Head of caudate nucleus (tissue), 42 donors: ENCODE measurements at places on chromosomes 11 and 22.

- DNase-seq = no peak
These were observed 39.6 kb downstream of the NARS2 start for GRCh38 chr11:78535027-78535426.

DNA sequence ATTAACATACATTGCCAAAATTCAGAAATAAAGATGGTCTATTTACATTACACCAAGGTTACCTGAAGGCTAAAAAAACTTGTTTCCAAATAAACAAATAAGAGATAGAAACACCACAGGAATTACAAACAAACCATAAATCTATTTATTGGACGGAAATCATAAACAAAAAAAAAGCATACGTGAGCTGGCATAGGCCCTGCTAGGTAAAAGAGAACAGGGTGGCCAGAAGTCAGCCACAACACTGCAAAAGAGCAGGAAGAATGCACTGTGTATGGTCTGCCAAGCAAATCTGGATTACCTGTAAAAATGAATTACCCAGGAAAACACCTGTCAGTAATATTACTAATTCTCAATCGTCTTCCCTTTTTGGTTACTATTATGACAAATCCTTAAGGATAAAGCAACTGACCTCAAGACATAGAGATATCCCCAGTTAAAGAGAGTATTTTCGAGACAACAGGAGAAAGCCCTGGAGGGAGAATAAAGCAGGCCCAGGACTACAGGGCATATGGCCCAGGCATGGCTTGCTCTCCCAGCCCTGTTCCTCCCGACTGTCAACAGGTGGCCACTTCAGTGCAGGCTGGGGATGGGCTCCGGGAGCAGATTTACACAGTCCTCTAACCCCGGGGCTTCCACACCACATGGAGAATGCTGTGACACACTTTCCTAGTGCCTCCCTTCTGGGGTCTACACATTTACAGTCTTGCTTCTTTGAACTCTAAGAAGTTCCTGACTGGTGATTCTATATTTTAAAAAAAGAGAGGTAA is 18.0 kb downstream of the PPP2R1B start:
- DNase-seq = no peak

DNA sequence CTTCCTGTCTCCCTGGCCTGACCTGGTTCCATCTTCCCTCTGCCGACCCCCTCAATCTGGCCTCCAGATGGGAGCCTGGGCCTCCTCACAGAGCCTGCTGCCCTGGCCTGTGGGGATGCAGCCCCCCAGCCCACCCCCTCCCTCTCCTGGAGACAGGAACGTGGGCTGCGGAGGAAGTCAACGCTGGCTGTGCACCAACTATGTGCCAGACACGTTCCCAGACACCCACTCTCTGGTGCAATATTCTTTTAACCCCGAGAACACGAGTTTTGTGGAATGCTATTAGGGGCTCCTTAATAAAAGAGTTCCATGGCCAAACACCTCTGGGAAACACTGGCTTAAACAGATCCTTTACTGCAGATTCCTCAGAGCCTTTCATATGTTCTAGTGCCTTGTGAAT is 15.9 kb downstream of the WNT11 start:
- no peak for DNase-seq

GRCh38 chr11:119726585-119727522 is 2.1 kb downstream of the NECTIN1 start:
- no peak for DNase-seq

DNA sequence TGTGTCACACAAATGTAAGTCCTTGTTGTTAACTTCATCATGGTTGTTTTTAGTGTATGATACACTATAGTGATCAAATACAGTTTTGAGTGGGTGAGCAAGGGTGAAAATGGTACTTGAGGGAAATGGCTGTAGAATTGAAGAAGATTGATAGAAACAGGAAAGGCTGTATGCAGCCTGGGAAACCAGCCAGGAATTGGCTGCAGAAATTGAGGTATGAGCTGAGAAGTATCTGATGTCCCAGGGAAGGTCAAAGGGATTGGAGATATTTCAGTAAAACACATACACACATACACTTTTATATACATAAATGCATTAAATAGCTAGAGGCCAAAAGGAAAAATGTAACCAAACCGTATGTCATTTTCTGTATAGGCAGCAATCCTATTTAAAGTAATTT is 13.1 kb upstream of the YAP1 start:
- DNase-seq = no peak

GRCh38 chr11:123187665-123188507 is 7.2 kb downstream of the CLMP start:
- DNase-seq = no peak

DNA sequence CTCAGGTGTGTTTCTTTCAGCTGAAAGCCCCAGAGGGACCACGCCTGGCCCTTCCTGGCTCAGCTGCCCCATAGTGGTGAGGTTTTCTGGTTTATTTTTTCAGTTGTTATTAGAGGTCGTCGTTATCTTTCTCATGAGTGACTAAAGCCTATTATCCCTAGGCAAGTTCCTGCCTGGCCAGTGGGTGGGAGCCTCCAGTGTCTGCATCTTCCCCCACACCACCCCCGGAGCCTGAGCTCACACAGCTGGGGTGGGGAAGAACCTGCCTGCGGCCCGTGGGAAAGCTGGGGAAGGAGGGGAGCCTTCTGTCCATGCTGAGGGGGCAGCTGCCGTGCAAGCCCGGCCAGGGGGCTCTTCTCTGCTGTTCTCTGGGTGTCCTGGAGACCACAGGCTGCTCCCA is 24.3 kb upstream of the PPFIA1 start:
- no peak for DNase-seq

DNA sequence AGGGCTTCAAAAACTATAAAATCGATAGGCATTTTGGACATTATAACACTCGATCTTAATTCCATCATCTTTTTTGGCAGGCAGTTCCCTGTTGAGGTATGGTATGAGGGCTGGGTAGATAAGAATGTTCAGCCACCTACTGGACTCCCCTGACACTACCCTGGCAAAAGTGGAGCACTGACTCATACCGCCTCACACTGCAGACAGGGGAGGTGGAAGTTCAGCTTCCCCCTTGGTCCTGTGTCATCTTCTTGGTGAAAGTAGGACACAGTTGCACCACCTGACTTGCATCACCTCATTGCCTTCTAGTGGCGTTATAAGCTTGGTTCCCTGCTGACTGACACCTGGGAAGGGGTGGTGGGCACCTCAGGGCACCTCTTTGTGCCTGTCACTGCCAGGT is 30.4 kb downstream of the PAAF1 start:
- DNase-seq = no peak

- no peak for DNase-seq
These were observed 79.7 kb downstream of the FBLN1 start for GRCh38 chr22:45582236-45582954.

GRCh38 chr11:3382613-3383285 is 3.8 kb upstream of the ZNF195 start:
- no peak for DNase-seq

DNA sequence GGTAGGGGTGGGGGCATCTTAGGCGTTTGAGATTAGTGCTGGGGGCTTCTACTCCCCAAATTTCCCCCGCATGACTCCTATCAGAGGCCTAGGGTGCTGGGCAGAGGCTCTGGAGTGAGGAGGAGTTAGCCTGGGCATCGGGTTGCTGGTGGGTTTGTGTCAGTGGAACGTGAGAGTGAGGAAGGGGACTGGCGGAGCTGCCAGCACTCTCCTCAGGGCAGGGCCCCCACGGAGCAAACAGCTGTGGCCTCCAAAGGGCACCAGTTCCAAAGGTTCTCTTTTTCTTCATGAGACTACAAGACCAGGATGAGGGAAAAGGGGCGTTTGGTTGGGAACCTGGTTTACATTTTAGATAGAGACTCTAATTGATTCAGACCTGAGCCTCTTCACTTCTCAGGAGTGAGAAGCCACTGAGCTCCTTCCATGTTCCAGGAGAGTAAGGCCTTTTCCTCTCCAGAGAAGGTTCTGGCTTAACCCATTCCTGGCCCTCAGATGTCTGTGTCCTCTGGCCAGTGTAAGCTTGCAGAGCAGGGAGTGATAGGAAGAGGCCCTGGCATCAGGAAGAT is 35.6 kb upstream of the CDON start:
- DNase-seq = no peak

- no peak for DNase-seq
These were observed 63.6 kb downstream of the TNRC6B start for GRCh38 chr22:40241200-40241763.

DNA sequence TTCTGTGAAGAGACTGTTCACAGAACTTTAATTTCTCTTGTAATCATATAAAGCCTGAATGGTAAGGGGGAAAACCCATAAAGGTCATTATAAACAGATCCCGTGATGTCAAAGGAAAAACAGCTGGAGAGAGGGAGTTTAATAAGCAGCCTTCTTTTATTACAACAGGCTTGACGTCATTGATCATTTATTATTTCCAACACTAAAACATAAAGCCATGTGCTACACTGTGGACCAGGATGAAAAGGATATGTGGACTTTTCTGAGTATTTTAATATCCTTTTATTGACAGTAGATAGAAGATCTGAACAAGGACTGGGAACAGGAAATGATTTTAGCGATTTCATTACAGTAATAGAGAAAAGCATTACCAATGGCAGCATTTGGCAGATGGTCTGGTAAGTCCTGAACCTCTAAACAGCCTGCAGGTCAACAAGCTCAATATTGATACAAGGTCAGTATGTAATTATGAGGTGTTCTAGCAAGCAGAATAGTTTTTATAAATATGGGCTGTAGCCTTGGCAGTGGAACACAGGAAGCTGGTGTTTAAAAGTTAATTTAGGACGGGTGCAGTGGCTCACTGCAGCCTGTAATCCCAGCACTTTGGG is 25.1 kb upstream of the TPH1 start:
- DNase-seq = no peak

GRCh38 chr11:88016392-88017170 is 158.7 kb downstream of the RAB38 start:
- DNase-seq = peak; percentile 84

DNA sequence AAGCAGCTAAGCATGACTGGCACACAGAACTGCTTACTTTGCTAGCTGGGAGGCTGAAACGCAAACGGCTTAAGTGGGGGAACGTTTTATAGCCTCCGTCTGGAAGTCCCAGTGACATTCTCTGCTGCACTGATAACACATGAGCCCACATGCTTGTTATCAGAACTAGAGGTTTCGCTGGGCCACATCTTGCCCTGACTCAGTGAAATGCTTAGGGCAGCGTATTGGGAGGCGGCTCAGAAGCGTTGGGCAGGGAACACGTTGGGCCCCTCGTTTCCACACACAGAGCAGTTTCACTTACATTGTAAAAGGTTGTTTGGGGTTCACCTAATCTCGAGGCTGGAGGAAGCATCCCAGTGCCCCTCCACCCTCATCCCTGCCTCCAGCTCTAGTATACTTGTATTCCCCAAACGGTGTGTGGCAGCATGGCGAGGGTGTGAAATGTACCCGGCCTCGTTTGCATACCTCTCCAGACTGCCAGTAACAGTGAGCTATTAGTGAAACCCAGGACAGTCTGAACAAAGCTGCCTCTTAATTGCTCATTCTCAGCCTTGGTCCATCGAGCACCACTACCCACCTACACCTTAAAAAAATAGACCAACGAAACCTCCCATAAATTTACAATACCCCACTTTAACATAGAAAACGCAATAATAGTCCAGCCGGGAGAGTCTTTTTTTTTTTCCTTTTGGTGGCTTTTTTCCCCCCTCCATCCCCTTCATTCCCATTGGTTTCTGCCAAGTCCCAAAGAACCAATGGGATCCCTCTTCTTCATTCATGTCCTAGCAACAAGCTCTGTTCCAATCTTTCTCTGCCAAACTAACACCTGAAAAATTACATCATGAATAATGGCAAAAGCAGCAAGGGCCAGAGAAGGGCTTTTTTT is 218.8 kb upstream of the SORL1-AS1 start:
- DNase-seq = no peak

GRCh38 chr11:65357856-65358356 is 3.4 kb downstream of the TIGD3 start:
- no peak for DNase-seq

- DNase-seq = no peak
These were observed 4.2 kb upstream of the CTSC start for GRCh38 chr11:88341522-88342251.

DNA sequence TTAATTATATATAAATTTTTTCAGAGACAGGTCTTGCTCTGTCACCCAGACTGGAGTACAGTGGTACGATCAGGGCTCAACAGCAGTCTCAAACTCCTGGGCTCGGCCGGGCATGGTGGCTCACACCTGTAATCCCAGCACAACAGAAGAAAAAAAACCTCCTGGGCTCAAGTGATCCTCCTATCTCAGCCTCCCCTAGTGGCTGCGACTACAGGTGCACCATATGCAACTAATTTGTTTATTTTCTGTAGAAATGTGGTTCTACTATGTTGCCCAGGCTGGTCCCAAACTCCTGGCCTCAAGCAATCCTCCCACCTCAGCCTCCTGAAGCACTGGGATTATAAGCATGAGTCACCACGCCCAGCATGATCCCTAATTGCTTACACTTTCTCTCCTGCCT is 56.1 kb upstream of the SLC35C1 start:
- DNase-seq = no peak

GRCh38 chr11:1864231-1864630 is 11.3 kb downstream of the LSP1 start:
- no peak for DNase-seq

GRCh38 chr11:38226684-38227083 is 1628.6 kb upstream of the RAG2 start:
- no peak for DNase-seq

- DNase-seq = no peak
These were observed 7.5 kb downstream of the UVRAG start for GRCh38 chr11:75822541-75822940.

- DNase-seq = no peak
These were observed 25.6 kb downstream of the MN1 start for GRCh38 chr22:27775758-27776649.

DNA sequence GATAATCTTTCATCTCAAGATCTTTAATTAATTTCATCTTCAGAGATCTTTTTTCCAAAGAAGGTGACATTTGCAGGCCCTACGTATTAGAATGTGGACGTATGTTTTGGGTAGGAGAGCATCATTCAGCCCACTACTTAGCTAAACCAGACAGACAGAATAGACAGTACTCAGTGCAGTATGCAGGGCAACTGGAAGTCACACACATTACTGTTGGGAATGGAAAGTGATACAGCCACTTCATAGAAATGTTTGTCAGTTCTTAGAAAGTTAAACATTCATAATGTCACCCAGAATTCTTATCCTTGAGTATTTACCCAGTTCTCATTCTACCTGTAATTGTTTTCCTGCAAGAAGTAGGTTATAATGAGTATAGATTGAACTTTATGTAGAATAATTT is 102.9 kb downstream of the PPP6R3 start:
- no peak for DNase-seq

DNA sequence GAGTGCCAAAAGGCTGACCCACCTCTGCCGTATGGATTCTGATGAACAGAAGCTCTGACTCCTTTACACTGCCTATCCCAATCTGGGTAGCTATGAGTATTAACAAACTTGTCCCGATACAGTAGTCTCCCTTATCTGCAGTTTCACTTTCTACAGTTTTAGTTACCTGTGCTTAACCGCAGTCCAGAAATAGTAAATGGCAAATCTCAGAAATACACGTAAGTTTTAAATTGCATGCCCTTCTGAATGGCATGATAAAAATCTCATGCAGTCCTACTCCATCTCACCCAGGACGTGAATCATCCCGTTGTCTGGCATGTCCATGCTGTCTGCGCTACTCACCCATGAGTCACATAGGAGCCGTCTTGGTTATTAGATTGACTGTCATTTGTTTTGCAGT is 68.8 kb downstream of the SNX19 start:
- DNase-seq = no peak
